Cortex of kidney (tissue), 1 donor: ENCODE measurements at places on chromosomes 6 and 20.

DNA sequence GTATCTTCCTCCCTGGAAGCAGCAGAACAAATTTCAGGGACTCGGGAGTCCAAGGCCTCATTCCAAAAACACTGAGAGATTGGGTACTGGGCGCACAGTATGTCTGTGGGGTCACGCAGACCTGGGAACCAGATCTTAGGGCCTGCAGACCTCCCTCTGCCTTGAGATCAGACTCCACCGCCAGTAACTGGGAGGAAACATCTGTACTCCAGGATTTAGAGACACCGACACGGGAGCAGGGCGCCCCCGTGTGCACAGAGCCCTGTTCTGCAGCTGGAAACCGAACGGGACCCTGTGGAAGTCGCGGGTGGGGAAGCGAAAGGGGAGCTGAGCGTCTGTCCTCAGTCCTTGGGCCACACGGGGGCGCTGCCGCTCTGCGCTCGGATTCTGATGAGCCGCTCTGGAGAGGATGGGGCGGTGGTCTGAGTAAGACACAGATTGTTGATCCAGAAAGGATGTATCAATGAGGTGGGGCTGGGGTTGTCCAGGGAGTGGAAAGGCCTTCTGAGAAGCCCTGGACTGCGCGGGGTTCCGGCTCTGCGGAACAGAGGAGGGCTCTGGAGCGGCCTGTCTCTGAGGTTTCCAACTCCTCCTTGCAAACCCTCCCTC lies 35.7 kb upstream of the HLA-E start:
- no peak for DNase-seq

- no peak for DNase-seq
Measured at GRCh38 chr20:59680148-59680650, 75.9 kb downstream of the PHACTR3 start.

DNA sequence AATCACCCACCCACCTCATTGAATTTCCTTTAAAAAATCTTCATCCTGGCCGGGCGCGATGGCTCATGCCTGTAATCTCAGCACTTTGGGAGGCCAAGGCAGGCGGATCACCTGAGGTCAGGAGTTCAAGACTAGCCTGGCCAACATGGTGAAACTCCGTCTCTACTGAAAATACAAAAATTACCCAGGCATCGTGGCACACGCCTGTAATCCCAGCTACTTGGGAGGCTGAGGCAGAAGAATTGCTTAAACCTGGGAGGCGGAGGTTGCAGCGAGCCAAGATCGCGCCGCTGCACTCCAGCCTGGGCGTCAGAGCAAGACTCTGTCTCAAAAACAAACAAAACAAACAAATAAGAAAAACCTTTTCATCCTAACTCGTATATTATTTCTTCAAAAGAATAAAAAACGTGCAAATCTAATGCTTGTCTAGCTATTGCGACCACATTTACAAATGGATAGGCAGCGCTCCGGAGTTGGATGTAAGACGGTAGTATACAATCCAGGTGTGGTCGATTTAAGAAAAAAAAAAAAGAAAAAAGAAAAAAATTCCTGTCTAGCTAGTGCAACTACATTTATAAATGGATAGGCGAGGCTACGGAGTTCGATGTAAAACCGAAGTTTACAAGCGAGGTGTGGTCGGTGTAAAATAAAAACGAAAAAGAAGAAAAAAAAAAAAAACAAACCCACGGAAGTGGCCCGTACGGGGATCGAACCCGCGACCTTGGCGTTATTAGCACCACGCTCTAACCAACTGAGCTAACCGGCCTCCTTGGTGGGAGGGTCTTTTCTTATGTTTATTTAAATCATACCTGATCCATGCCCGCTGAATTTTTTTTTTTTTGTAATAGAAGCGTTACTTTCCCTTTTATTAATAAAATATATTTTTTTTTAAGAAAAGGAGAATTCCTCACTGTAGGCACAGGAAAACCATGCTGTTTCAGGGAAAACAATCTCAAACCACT lies 70.7 kb upstream of the PRSS16 start:
- DNase-seq: no peak

DNA sequence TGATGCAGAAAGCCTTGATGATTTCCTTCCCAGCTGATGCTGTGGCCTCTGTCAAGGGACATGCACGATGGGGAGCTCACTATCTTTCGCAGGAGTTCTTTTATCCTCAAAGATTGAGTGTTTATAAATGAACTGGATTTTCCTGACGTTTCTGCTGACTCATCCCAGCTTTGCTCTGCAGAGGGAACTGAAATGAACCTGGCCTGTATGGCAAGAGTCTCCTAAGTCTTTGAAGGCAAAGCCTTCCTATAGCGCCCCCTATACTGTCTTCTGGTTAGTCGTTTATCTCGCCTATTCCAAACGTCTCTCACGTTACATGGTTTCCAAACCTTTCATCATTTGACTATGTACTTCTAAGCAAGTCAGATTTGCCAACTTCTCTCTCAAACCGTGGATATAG lies 565.3 kb downstream of the KIF16B start:
- no peak for DNase-seq

DNA sequence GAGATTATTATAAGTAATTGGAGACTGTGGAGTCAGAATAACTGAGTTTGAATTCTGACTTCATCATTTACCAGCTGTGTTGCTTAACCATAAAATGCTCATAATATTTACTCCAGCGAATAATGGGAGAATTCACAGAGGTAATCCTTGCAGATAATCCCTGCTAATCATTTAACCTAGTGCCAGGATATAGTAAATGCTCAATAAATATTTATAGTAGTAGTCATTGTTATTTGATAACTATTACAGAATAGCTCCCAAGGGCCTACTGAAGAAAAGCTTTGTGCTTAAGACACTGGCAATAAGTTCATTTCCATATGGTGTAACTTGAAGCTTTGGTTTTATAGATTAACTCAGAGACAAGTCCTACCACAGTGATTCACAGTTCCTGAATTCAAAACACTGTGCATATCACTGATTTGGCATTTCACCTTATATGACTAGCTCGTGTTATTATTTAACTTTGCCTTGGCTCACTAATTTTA lies 208.8 kb upstream of the PLCB4 start:
- DNase-seq: no peak

DNA sequence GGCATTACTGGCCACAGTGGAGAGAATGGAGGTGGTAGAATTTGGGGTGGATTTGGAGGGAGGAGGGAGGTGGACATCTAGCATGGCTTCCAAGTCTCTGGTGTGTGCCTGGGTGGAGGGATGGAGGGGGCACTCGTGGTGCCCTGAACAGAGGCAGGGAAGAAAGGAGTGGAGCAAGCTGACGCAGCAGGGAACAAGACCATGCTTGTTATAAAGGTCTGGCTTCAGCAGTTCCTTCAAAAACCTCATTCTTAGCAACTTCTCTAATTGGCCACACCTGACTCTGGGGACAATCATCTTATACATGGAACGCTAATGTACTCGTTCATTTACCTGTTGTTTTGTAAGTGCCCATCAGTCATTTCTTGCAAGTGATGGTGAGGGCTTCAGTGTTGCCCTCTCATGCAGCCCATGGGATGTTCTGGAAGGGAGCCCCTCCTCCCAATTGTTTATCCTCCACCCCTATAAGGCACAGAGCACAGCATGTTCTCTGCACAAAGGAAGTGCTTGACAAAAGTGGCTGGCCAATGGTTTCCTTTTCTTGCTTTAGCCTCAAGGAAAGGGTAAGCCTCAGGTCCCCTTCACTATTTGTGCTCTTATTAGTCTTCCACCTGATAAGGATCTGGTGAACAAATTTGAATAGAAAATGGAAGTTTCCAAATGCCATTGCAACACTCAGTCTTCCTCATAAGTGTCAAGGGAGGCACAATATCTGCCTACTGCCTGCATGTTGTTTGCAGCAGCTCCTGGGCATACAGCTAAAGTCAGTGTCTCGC lies 39.3 kb downstream of the GFOD1 start:
- DNase-seq: no peak

DNA sequence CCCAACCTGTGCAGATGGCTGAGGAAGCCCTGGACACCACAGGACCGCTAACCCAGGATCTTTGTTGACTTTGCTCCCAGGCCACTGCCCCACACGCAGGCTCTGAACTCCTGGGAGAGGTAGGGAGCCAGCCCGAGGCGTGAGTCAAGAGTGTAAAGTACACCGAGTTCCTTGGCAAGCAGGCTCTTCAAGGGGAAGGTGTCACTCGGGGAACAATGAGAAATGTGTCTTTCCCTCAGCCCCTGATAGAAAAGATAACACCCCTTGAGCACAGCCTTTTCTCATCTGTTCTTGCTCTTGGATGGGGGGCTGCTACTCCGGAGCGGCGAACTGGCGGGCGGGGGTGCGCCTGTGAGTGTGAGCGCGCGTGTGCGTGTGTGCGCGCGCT lies 472 bp upstream of the EDN3 start:
- DNase-seq: no peak

DNA sequence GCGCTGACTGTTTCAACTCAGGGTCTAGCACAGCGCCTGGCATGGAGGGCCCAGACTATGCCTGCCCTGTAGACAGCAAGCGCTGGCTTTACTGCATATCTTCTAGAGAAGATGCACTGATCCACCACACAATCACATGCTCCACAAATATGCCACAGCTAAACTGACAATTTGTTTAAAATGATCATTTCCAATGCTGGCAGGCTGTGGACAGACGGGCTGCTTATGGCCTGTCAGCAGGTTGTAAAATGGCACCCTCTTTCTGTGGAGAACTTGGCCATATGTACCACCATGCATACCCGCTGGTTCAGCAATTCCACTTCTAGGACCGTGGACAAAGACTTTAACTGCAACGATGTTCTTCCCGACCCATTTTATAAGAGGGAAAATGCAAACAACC lies 40.8 kb downstream of the STAU1 start:
- no peak for DNase-seq

DNA sequence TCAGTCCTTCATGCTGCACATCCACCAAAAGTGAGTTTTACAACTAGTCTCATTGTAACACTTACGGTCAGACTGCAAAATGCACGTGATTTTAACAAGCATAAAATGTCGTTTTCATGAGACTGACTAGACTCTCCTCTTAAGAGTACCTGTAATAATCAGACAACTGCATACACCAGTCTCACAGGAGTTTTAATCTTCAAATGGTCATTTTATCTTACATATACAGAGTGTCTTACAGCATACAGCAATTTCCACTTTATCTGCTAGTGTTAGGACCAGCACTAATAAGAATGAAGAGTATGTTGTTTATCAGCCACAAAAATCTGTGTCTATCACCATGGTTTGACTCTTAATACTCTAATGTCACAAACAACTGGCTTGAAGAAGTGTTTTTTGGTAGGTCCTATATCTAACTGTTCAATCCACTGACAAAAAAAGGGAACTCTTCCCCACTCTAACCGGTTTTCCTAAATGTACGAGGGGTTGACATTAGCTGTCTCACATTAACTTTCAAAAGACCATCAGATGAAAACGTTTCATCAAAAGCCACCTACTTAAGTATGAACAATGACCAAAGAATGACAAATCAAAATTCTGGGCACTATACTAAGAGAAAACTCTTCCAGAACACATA lies 1.5 kb upstream of the ASF1A start:
- no peak for DNase-seq

- no peak for DNase-seq
Measured at GRCh38 chr6:161677188-161677587, 403.3 kb upstream of the AGPAT4 start.

DNA sequence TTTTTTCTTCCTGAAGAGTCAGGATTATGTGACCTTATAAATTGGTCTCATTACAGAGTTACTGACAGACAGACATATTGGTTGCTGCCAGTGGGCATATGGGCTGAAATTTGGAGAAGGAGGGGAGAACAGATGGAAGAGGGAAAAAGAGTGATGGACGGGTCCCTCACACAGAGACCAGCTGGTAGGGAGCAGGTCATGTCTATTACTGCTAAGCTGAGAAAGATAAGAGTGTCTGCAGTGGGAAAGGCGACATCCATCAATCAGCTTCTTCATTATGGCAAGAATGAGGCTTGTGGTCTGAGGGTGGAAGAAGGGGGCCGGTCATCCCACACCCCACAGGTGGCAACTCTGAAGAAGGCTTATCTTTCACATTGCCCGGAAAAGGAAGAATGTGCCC lies 353.8 kb upstream of the RSPO3 start:
- DNase-seq: no peak

- no peak for DNase-seq
Measured at GRCh38 chr20:18692447-18692846, 104.6 kb downstream of the DTD1 start.

DNA sequence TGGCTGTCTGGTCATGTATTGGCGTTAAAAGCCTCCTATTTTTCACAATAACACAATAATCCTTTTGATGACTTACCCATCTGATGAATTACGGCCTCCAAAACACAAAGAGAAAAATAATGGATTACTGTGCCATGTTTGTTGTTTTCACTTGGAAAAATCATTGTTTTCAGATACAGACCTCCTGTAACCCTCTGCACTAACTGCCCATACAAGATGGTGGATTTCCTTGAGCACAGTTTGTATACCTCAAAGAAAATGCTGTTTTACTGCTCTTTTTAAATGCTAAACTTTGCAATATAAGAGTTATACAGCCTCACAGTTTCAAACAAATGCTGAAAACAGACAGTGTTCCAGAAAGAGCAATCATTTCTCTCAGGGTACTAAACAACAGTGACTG lies 61.0 kb downstream of the SMLR1 start:
- DNase-seq: no peak

- no peak for DNase-seq
Measured at GRCh38 chr6:145349950-145350510, 385.3 kb downstream of the EPM2A start.

DNA sequence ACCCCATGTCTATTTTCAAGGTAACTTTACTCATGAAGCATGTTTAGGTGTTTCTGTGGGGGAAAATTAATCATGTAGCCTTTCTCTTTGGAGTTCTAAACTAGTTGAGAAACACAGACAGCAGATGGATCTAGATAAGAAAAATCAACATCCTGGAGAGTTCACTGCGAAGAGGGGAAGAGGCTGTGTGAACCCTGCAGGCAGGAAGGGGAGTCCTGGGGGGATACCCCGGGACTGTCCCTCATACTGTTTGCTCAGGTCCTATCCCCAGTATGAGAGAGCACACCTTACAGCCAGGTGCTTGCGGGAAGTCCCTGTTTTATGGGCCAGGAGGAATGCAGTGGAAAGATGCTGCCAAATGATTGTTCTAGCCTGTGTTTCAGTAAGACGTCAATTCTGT lies 32.7 kb downstream of the CHMP4B start:
- no peak for DNase-seq
